ENCODE measurements at places on chromosomes 1 and 21.

- DNase-seq, result no peak
These were observed 201.0 kb upstream of the B3GALT2 start for GRCh38 chr1:193387406-193387805.

- DNase-seq, result peak; percentile 7
These were observed 15.9 kb upstream of the IFNAR1 start for GRCh38 chr21:33308586-33309490.

- no peak for DNase-seq
These were observed at the start of gene AK5 for GRCh38 chr1:77281491-77282186. Gene AK5 (plus strand): TSS chr1:77282019. CDS start chr1:77282314, 295 bp downstream.

DNA sequence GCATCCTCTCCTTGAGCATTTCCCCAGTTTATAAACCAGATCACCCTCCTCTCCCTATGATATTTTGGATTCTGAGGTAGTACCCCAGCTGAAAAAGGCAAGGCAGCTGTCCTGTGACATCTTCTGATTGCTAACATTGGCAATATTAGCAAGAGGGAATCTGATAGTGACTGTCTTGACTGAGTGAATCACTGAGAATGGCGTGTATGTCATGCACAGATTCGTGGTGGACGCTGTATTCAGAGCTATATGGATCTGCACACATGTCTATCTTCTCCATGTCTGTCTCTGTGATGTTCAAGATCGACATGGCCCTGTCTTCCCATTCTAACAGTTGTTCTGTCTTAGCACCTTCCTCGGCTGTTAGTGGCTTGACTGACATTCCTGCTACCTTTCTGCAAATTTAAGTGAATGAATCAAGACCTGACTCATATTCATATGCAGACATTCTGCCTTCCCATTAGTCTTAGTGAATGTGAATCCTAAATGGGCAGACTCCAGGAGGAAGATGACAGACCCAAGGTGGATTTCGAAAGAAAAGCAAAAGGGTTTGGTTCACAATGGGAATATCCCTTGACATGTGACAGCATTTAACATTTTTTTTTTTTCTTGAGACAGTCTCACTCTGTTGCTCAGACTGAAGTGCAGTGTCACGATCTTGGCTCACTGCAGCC lies 97.7 kb downstream of the PGBD5 start:
- no peak for DNase-seq

DNA sequence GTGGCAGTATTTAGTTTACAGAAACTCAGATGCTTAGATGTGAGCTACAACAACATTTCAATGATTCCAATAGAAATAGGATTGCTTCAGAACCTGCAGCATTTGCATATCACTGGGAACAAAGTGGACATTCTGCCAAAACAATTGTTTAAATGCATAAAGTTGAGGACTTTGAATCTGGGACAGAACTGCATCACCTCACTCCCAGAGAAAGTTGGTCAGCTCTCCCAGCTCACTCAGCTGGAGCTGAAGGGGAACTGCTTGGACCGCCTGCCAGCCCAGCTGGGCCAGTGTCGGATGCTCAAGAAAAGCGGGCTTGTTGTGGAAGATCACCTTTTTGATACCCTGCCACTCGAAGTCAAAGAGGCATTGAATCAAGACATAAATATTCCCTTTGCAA lies 59.7 kb upstream of the ZNF326 start:
- DNase-seq, result no peak

DNA sequence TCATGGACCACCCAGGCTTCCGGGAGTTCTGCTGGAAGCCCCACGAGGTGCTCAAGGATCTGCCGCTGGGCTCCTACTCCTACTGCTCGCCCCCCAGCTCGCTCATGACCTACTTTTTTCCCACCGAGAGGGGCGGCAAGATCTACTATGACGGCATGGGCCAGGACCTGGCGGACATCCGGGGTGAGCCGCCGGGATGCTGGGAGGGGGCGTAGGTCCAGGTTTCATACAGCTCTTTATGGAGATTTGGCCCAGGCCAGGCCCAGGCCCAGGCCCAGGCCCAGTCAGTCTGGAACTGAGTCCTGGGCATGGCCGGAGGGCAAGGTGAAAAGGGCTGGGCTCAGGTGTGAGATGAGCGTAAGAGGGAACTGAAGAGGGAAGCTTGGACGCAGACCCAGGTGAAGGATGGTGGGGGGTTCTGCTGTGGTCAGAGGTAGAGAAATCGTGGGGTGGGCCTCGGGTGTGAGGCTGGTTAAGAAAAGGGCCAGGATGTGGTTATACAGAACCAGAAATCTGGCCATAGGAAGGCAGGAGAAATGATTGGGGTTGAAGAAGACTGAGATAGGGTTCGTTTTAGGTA lies 23.0 kb downstream of the DISP3 start:
- no peak for DNase-seq

DNA sequence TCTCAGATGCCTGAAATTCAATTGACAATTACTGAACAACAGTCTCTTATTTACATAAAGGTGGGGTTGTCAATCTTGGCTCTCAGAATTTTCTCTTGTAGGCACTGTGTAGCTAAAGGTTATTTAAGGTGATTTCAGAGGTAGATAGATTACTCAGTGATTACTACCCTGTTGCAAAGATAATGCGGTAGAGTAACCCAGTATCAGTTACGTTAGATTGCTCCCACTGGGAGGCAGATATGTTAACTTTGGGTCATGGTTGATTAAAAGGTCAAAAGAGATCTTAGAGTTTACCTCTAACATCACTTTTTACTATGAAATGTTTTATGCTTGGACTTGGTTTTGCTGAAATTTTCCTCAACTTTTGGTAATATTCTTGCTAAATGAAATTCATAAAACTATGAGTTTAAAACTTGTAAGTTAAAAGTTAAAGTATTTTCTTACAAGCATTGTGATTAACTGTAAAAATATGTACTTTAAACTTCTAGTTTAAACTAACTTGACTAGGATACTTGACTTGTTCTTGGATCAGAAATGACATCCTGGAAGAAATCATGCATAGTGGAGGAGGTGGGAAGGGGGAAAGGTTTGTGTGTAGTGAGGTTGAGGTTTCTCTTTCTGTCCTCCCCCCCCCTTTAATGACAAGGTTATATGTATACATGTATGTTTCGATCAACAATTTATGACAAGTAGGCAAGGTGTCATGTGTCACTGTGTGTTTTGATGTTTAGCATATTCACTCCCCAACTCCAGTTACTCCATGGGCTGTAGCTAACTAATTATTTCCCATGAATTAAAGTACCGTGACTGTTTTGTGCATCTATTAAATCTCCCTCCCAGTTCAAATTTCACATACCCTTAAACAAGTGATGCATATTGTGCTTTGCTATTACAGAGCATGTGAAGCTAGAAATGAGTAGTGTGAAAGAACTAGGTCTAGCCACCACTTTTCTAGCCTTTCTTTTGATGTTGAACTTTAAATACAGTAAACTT lies 2.9 kb downstream of the LAMC1 start:
- DNase-seq, result no peak

DNA sequence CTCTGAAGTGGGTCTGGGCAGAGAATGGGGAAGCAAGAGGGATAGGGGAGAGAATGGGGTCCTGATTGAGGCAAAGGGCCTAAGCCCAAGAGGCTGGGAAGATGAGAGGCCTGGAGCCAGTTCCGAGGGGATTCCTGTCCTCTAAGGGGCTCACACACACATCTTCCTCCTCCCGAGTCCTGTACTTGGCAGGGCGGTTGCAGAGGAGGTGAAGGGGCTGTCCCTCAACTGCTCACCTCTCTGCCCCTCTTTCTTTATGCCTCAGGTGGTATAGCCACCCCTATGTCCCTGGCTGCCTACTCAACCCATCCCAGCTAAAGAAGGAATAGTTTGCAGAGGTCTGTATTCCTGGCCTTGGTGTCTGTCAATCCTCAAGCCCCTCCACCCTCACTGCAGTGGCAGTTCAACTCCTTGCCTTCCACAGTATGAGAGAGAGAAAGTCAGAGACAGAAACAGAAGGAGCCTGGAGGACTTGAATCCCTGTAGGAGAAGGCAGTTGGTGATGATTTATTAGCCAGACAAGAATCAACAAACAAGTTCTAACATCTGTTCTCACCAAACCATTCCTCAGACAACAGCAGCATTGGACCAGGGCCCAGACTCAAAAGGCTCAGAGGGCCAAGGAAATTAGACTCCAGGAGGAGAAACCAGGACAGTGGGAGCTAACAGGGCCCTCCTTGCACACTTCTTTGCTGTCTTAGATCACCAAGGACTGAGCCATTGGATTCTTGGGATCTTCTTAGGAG lies 10.7 kb downstream of the SH2D2A start:
- peak; percentile 91 for DNase-seq

DNA sequence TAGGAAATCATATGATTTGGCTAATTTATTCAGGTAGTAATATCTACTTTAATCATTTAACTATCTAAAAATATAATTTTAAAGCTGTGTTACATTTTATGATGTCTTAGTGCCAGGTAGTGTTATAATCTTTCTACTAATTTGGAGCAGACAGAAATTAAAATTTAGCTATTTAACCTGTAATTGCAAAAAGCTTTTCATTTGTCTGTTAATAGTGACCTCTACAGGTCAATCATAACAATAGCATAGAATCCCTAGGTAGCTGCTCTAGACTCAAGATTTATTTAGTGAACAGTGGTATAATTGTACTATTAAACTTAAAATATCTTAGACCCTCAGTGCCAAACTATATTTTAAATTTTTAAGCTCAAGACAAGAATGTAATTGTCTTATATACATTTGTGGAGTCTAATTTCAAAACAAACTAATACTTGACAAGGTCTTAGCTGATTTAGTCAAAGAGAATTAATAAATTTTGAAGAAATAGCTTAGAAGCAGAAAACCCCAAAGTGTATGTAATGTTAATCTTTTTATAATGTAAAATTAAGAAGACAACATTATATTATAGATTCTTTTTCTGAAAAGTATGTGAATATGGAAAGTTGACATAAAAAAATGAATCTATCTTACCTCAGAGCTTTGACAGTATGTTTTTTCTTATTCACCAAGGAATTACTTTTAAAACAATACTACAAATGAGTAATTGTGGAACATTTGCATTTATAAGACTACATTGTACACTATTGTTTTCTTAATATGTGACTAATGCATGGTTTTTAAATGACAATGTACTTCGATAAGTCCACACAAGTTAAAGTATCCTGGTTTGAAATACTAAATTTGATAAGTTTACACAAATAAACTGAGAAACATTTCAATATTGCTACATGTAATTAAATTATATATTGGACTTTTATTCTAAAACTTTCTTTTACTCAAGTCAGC lies 64.1 kb upstream of the RNPC3 start:
- DNase-seq, result peak; percentile 58

- DNase-seq, result no peak
These were observed 32.4 kb downstream of the RUNX1 start for GRCh38 chr21:35016517-35017188.

Measured in NCI-H446 treated with DMSO at 0.1 percent for 48 hours (cell line).